ENCODE measurements at places on chromosomes 13 and 19. TPM values are rescaled to one million over a fixed set of nuclear protein-coding genes. Genes with fewer than 3 reads are reported as not detected.

ADGRE2 gene
- total RNA-seq = 2.0 TPM

CEACAM3 gene
- total RNA-seq = not detected

CYP4F22 gene
- total RNA-seq = not detected

SHD gene
- not detected for total RNA-seq

ZNF20 gene
- total RNA-seq = 2.2 TPM

GDF15 gene
- 5.4 TPM for total RNA-seq

PRTN3 gene
- total RNA-seq = not detected

BCL2L12 gene
- 8.3 TPM for total RNA-seq

DNA sequence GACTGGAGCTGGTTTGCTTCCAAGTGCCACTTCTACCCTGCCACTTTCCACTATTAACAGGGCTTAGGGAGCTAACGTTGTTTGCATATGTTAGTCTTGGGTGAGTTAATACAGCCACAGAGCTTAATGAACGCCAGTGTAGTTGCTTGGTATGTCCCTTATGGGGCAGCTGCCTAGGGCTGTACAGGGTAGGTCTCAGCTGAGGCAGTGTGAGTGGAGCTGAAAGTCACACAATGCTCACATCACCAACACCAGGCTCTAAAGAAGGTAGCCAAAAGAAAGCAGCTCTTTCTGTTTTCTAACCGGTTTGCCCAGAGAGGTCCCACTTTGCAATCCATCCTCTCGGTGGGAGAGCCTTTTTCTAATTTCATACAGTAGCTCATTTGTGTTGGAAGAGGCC lies 186.2 kb downstream of the RGCC start:
- no peak overlapping the region for H3K4me3 ChIP-seq
- no peak overlapping the region for H3K27ac ChIP-seq
- H3K27me3 ChIP-seq = no peaks in the 10 kb centered on the region
- DNase-seq = no peak

GRCh38 chr13:77674852-77675251 lies 22.6 kb upstream of the SLAIN1 start:
- no peaks in the 10 kb centered on the region for H3K36me3 ChIP-seq
- no peak overlapping the region for H3K4me3 ChIP-seq
- H3K27ac ChIP-seq = no peak overlapping the region
- no peaks in the 10 kb centered on the region for H3K4me1 ChIP-seq
- H3K27me3 ChIP-seq = no peaks in the 10 kb centered on the region

GRCh38 chr13:113589251-113589960 lies 4.9 kb downstream of the TFDP1 start:
- no peak overlapping the region for H3K27ac ChIP-seq
- H3K27me3 ChIP-seq = no peaks in the 10 kb centered on the region
- no peak for DNase-seq
- no peak overlapping the region for H3K4me3 ChIP-seq
- H3K4me1 ChIP-seq = peaks cover 10% of the 10 kb centered on the region

DNA sequence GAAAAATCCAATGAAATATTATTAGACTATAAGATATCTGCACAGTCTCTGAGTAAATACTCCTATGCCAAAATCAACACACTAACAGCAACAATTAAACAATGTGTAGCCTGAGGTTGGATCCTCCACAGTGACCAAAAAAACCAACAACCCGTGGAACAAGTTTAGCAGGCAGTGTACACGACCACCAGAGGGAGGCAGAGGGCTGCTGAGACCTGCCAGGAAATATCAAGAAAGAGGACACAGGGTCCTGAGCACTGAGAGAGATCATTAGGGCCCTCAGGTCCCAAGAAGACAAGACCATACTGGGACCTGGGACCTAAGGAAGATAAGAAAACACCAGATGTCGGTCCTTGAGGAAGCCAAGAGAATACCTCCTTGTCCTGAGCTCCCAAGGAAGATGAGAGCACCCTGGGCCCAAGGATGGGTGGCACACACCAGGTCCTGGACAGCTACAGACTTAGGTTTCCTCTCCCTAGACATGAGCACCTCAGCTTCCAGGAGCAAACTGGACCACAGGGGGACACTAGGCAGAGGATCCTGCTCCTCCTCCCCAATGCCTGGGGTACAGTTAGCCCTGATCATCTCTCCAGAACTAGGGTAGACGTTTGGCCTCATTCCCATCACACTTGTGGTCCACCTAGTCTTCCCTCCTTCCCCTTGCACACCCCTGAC lies 822 bp upstream of the ZNF274 start:
- H3K4me3 ChIP-seq = peak overlapping the region; percentile 77
- peak overlapping the region; percentile 91 for H3K27ac ChIP-seq
- no peaks in the 10 kb centered on the region for H3K4me1 ChIP-seq

DNA sequence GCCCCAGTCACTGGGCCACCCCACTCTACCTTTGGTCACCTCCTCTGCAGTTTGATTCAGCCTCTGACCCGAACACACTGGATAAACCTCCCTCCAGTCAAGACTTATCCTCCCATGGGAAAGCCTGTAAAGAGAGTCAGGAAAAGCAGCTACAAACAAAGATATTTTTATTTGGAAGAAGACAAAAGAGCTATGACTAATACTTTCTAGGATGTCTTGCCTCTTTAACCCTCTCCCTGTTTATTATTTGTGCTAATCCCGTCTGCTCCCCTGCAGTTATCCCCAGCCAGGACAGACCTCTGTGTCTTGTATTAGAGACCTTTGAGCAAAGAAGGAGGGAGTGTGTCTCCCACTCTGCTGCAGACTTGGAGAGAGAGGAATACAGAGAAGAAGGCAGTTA lies 178.3 kb downstream of the EFNB2 start:
- no peak overlapping the region for H3K4me3 ChIP-seq
- peaks cover 7% of the 10 kb centered on the region for H3K4me1 ChIP-seq
- no peaks in the 10 kb centered on the region for H3K36me3 ChIP-seq
- no peak overlapping the region for H3K27ac ChIP-seq
- DNase-seq = no peak
- no peaks in the 10 kb centered on the region for H3K27me3 ChIP-seq

DNA sequence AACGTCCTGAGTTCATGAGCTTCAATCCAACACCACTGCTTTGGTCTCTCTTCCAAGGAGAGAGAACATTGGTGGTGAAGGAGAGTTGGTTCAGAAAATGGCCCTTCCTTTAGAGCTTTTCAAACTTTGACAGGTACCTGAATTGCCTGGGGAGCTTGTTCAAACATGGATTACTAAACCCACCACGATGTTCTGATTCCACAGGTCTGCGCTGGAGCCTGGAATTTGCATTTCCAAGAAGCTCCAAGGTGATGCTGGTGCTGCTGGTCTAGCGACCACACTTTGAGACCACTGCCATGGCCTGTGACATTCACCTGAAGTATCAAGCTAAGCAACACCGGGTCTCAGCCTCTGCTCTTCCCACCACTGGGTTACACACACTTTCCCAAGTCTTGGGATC lies 60.2 kb downstream of the GSX1 start:
- H3K27me3 ChIP-seq = peaks cover 6% of the 10 kb centered on the region
- no peak overlapping the region for H3K27ac ChIP-seq
- DNase-seq = no peak
- no peaks in the 10 kb centered on the region for H3K36me3 ChIP-seq
- H3K4me1 ChIP-seq = no peaks in the 10 kb centered on the region

DNA sequence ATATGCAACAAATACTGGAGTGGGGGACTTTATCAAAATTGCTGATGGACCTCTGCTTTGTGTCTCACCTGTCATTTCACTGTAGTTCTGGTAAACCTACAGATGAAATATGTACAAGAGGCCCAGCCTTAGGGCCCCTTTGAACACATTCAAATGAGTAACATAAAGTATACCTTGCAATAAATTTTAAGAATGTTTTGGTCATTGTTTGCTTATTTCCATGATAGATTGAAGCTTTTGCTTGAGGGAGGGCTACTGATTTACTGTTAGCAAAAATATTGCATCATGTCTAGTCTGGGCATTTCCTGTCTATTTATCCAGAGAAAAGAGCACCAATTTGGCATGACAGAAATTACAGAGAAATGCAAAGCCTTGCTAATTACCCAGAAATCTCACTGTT lies 705.5 kb upstream of the PCDH9 start:
- no peaks in the 10 kb centered on the region for H3K27me3 ChIP-seq
- no peak overlapping the region for H3K4me3 ChIP-seq

DNA sequence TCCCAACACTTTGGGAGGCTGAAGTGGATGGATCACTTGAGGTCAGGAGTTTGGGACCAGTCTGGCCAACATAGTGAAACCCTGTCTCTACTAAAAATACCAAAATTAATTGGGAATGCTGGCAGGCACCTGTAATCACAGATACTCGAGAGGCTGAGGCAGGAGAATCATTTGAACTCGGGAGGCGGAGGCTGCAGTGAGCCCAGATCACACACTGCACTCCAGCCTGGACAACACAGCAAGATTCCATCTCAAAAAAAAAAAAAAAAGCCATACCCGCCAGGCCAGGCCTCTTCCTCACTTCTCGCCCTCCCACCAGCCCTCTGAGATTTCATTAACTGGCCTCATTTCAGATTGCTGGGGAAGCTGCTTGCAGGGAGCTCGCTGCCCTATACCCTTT lies 7.7 kb upstream of the RELB start:
- no peak overlapping the region for H3K4me3 ChIP-seq
- H3K27me3 ChIP-seq = no peaks in the 10 kb centered on the region
- no peak for DNase-seq
- no peaks in the 10 kb centered on the region for H3K36me3 ChIP-seq

DNA sequence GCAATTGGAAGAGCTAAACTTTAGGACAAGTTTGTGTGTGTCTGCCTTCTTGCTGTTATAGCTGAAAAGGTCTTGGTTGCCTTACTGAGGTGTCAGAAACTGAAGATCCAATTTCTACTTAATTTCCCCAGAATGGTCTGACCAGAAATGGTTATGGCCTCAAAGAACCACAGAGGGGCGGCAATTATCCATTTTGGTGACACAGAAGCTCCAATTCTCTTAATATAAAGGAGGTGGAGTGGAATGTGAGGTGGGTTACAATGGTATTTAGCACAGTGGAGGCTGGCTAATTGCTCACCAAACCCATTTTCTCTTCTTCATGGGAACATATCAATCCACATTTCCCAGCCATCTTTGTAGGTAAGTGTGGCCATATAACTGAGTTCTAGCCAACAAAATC lies 1157.2 kb downstream of the OLFM4 start:
- no peak for DNase-seq
- H3K27ac ChIP-seq = no peak overlapping the region
- no peak overlapping the region for H3K4me3 ChIP-seq
- no peaks in the 10 kb centered on the region for H3K36me3 ChIP-seq
